ENCODE measurements at places on chromosomes 7 and 10. TPM values are rescaled to one million over a fixed set of nuclear protein-coding genes. Genes with fewer than 3 reads are reported as not detected.

Gene NCF1
- polyA plus RNA-seq = 2.8 TPM

Gene SEC24C
- 15.5 TPM for polyA plus RNA-seq

Gene SUN3
- polyA plus RNA-seq = not detected

Gene MCM10
- polyA plus RNA-seq = 0.55 TPM

Gene CLCN1
- polyA plus RNA-seq = not detected

Gene ANKRD61
- not detected for polyA plus RNA-seq

Gene BUD23
- 208 TPM for polyA plus RNA-seq

Gene OR2A25
- polyA plus RNA-seq = not detected

Gene CTBP2
- 89.8 TPM for polyA plus RNA-seq

Gene ENKUR
- 0.12 TPM for polyA plus RNA-seq

Gene CYP17A1
- not detected for polyA plus RNA-seq

Gene GIMAP1
- polyA plus RNA-seq = 25.7 TPM

Gene OR6B1
- polyA plus RNA-seq = not detected

Gene OGDHL
- polyA plus RNA-seq = not detected

Gene STEAP1
- not detected for polyA plus RNA-seq

Gene ACHE
- not detected for polyA plus RNA-seq

Gene SPDYE5
- polyA plus RNA-seq = not detected

Gene POLR2J
- 115 TPM for polyA plus RNA-seq
